ENCODE measurements at places on chromosomes 3 and 15.

DNA sequence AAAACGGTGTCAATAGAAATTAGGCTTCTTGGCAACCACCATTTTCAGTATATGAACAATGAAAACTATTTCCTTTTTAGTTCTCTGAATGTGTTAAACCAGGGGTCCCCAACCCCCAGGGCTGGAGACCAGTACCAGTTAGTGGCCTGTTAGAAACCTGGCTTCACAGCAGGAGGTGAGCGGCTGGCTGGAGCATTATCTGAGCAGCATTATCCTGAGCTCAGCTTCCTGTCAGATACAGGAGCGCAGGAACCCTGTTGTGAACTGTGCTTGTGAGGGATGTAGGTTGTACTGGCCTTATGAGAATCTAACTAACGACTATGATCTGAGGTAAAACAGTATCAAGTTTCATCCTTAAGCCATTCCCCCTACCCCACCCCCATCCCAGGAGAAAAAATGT lies 328.7 kb downstream of the ZBBX start:
- no peak for DNase-seq

DNA sequence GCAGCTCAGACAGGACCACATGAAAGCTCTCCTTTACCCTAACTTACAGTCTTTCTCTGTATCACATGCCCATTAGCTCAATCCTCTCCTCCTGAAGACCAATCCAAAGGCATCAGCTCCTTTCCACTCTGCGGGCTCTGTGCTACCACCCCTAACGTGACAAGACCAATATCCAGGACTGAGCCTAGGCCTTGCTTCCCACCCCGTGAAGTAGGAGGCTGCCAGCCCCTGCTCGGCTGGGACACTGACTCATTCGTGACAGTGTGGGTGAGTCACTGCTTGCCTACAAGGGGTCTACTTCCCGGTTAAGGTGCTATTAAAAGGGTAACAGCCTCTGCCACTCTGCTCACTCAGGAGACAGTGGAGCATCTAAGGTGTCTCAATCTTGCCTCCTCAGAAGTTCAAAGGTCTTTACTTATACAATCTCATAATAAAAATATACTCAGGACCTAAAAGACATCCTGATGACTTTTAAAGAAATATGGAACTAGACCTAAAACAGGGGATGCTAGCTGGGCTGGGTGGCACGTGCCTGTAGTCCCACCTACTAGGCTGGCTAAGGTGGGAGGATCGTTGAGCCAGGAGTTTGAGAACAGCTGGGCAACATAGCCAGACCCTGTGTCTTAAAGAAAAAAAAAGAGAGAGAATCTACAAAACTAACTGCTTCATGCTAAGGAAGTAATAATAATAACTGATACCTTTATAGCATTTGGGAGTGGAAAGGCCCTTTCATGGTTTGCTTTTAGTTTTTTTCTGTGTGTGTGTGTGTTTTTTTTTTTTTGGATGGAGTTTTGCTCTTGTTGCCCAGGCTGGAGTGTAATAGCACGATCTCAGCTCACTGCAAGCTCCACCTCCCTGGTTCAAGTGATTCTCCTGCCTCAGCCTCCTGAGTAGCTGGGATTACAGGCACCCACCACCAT lies 55.0 kb downstream of the TMEM44 start:
- DNase-seq, result no peak

DNA sequence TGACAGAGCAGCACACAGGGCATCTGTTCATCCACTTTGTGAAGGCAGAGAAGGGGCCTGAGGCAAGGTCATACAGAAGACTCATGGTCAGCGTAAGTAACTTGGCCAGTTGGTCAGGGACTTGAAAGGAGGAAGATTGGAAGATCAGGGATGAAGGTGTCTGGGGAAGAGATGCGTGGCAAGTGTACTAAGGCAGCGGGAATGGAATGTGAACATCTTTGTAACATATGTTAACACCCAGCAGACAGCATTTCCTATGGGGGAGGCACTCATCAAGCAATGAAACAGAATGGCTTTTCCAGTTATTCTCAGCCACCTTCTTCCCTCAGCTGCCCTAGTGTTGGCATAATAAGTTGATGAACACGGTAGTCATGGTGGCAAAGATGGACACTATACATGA lies 7.8 kb upstream of the RFC4 start:
- no peak for DNase-seq

DNA sequence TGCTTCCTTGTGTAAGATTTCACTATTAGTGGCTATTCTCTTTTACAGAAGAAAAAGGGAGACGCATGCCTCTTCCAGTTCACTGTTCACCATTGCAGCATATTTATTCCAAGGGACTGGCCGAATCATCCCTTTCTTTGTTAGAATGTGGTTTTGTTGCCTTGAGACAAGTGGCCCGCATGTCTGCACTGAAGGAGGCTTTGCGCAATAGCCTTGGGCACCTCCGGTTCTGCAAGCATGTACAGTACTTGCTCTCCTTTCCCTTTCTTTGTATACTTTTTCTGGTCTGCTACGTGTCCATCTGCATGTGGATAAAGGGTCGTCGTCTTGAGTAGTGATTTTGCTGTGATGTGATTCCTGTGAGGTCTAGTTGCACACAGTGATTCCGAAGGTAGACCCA lies 43.0 kb downstream of the FLNB start:
- DNase-seq, result no peak

DNA sequence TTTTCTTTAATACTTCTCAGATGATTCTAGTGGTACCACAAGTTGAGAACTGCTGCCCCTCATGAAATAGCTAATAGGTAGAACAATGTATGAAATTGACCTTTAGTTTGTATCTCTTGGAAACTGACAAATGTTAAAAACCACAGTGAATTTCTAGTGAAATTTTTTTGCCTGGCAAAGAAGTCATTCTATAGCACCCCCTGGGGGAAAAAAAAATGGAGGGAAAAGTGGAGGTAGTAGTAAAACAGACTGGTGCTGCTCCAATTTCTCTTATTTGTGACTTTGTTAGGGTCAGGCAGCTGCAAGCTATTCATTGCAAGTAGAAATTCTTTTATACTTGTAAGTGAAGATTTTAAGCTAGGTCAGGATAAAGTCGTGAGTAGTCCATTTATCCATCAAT lies 605.0 kb downstream of the NLGN1 start:
- no peak for DNase-seq

DNA sequence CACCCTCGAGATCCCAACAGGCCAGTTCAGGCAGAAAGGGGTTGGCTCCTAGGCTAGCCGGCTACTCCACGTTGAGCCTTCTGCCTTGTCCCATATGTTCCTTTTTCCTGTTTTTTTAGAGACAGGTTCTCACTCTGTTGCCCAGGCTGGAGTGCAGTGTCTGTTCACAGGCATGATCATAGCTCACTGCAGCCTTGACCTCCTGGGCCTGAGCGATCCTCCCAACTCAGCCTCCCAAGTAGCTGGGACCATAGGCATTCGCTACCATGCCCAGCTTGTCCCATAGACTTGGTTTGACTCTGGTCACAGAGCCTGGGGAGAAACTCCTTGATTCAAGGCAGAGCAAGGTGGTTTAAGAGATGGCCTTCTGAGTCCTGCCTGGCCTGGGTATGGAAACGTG lies 32.3 kb downstream of the ZNF710 start:
- no peak for DNase-seq

DNA sequence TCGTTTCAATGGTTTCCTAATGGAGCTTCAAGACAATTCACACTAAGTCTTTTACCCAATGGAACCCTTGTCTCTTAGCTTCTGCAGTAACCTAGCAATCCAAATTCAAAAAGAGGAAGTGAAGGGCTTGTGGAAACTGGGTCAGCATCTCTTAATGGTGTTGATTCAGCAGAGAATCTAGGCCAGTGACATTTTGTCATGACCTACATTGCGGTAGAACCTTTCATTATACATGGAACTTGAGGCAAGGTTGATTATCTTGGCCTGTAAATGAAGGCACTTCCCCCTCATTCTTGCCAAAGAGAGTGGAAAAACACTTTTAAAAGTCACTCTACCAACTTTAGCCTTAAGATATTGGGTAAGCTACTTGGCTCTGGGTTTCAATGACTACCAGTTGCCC lies 42.8 kb downstream of the C2CD4B start:
- DNase-seq, result no peak

GRCh38 chr15:48084759-48085590 lies 35.8 kb upstream of the SLC24A5 start:
- no peak for DNase-seq

DNA sequence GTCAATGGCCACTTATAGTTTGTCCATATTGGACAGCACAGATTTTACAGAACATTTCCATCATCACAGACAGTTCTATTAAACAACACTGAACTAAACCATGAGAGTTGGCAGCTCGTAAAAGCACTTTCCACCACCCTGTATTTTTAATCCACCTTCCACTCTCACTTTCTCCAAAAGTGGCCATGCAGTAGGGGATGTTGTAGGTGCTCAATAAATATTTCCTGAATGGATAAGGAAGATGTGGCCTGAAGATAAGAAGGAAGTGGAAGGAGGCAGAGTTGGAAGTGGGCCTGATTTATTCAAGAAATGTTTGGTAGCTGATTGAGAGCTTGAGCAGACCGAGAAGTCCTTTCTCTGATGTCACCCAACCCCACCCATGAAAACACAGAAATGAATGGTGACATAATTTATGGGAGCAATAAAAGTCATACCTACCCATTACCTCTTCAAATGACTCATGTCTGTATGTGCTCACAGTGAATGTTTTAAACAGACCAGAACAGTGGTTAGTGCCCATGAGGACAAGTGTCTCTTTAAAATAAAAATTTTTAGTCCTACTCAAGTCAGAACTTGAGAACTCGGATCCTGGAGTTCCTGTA lies 39.6 kb upstream of the CTNNB1 start:
- DNase-seq, result no peak

- DNase-seq, result no peak
These were observed 103.3 kb upstream of the SLC2A2 start for GRCh38 chr3:171129827-171130226.

DNA sequence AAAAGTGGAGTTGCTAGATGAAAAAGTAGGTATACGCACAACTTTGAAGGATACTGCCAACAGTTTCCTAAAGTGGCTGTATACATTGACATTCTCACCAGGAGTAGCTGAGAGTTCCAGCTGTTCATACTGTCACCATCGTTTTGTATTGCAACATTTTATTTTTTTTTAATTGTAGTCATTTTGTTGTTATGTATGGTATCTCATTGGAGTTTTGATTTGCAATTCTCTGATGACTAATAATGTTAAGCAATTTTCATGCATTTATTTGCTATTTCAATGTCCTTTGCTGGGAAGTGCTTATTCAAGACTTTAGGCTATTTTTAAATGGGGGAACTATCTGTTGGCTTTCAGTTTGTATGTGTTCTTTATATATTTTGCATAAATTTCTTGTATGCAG lies 185.1 kb upstream of the TGFBR2 start:
- no peak for DNase-seq

DNA sequence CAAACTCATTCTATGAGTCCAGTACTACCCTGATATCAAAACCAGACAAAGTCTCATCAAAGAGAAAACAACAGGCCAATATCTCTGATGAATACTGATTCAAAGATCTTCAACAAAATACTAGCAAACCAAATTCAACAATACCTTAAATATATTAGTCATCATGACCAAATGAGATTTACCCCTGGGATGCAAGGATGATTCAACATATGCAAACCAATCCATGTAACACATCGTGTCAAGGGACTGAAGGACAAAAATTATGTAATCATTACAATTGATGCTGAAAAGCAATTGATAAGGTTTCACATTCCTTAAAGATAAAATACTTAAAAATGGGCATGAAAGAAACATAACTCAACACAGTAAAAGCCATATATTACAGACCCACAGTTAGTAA lies 1476.9 kb downstream of the SI start:
- DNase-seq, result no peak

DNA sequence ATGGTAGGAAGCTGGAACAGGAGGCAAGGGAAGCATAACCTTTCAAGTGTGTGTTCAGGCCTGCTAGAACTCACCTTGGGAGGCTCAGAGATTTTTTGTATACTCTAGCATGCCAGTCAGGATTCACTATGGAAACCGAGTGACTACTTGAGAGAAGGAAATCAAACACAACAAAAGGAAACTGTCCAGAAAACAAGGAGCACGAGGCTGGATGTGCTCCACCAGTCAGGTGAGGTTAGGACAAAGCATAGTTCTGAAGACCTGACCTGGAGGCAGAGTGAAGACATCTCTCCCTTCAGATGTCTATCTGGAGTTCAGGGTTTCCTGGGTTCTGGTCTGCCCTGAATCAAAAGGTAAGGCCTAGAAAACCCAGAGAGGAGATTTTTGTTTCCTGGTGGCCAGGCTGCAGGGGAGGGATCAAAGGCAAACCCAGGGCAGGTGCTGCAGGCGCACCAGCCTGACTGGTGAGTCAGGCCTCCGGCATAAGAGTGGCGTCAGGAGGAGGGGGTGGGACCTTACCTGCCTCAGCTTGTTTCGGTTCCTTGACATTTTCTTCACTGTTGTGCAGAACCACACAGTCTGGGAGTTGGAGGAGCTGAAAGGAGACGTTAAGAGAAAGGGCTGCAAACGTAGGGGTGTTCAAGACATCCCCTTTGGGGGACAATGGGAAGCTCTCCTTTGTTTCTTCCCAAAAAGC lies 52.2 kb upstream of the OSBPL11 start:
- DNase-seq, result no peak

DNA sequence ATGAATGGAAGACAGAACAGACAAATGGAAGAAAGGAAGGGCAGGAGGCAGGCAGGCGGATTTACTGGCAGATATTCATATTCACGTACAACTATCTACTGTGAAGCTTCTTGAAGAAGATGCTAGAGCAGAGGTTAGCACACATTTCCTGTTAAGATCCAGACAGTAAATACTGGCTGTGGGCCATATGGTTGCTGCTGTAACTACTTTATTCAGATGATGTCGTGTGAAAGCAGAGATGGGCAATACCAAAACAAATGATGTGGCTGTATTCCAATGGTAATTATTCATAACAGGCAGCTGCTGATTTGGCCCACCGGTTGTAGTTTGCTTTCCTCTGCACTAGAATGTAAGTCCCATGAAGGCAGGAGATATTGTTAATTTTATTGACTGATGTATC lies 115.7 kb upstream of the PRTG start:
- DNase-seq, result no peak

DNA sequence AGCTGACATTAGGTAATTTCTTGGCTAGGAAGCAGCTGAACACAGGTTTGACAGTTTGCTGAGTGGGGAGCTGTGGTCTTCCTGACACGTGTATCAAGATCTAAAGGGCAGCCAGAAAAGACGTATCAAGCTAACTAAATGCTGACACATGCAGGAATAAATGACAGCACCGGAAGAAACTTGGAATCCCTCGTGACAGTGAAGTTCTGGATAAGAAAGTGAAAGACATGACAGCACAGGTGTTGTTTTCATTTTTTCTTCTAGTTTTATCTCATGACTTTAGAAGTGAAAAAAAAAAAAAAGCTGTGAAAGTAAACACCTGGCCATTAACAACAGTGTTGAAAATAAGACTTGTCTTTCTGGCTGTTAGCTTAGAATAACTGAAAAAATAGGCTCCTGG lies 48.7 kb downstream of the FGF7 start:
- DNase-seq, result no peak

DNA sequence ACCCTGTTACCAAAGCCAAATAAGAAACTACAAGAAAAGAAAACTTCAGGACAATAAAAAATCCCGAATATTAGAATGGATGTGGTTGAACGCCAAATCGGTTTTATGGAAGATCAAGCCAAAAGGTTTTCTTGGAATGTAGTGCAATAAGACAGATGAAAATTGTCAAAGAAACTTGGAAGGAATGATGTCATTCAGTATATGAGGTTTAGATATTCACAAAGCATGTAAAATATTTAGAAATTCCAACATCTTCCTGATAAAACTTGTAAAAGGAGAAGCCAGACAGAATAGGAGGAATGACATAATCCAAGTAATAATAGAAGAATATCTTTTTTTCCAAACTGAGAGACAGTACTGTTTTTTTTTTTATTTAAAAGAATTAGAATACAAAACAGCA lies 130.3 kb upstream of the ZPLD1 start:
- no peak for DNase-seq

Data from activated T-helper 1 cell treated with anti-CD3 and anti-CD28 coated beads, Interleukin-2, amount 50 U/mL, for 16 hours (primary cell).